Smooth muscle cell of the brain vasculature (primary cell): ENCODE measurements at places on chromosomes 7 and 10.

DNA sequence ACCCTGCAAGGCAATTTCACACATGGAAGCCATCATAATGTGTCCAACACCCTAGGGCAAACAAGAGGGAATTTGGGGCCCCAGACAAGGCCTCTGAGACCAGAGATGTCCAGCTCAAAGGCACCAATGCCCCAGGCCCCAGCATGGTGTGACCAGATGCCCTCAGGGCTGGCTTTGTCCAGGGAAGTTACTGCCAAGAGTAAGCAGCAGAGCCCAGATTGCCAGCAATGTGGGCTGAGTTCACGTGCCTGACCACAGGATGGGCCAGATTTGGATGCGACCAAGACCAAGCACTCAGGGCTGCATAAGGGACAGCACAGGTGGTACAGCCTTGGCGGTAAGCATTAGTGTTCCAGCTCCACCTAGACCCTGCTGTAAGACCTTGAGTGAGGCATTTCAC lies 12.7 kb downstream of the MYOF start:
- no peak for DNase-seq

DNA sequence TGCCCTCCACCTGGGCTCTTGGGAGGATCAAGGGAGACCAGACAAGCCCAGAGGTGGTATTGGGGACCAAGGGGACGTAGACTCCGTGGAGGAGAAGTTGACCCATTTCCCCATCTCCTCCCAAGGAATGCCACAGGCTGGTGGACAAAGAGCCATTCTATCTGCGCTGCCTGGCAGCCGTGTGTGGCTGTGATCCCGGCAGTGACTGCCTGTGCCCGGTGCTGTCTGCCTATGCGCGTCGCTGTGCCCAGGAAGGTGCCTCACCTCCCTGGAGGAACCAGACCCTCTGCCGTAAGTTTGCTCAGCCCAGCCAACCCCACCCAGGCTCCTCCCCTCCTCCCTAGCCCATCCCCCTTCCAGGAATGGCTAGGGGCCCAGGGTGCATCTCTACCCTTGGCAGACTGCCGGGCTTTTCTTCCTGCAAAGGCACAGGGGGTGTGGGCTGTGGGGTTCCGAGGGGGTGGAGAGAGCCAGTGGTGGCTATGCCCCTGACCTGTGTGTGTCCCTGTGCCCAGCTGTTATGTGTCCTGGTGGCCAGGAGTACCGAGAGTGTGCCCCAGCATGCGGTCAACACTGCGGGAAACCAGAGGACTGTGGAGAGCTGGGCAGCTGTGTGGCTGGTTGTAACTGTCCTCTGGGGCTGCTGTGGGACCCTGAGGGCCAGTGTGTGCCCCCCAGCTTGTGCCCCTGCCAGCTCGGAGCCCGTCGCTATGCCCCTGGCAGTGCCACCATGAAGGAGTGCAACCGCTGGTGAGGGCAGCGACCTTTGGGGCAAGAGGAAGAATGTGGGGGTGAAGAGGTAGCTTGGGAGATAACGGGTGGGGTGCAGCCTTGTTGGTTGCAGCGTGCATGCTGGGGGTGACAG lies 10.2 kb upstream of the ZNF467 start:
- no peak for DNase-seq

GRCh38 chr10:110335314-110336064 lies 30.8 kb upstream of the SMNDC1 start:
- DNase-seq: no peak

- no peak for DNase-seq
These were observed 41.1 kb downstream of the SIRT1 start for GRCh38 chr10:67925449-67926005.

GRCh38 chr7:42834676-42835075 lies 77.2 kb downstream of the C7orf25 start:
- no peak for DNase-seq

DNA sequence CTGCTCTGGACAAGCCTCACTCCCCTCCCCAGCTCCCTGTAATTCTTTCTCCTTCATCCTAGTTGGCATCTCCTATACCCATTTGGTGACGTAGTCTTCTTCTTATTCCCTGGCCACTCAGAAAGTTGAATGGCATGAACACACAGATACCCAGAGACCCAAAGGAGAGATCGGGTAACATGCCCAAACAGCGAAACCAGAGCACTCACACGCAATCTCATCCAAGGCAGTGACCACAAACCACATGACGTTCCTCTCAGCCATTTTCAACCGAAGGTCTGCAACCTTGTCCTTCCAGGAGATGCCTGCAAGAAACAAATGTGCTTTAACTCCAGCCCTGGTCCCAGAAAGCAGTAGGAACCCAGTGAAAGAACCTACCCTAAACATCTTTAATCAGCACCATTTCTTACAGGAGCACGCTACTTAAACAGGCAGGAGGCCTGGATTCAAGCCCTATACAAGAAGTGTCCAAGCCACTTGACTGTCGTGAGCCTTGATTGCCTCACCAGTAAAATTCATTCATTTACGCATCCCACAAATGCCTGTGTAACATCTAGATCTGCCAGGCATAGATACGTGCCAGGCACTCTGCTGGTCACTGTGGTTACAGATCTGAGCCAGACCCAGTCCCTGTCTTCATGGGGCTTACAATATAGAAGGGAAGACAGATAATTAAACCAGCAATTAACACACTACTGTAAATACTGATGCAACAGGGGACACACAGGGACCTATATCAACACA lies 37.1 kb downstream of the XPNPEP1 start:
- DNase-seq: no peak

GRCh38 chr7:149007611-149008010 lies 20.7 kb downstream of the PDIA4 start:
- DNase-seq: no peak

DNA sequence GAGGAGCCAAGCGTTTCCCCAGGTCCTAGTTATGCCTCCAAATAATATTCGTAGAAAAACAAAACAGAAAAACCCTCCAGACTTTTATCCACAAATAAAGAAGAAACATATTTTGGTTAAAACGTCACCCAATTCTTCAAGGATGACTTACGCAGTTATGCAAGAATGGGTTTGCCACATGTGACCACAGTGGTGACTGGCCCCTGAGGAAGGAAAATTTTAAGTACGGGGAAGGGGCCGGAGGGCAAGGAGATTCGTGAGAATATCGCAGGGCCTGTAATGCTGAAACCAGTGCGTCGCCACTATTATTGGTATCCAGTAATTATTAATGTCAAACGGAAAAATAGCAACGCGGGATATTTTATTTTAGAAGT lies 537 bp upstream of the MRPS24 start:
- DNase-seq: peak; percentile 24

- no peak for DNase-seq
These were observed 57.7 kb downstream of the OSBPL3 start for GRCh38 chr7:24922099-24922773.

DNA sequence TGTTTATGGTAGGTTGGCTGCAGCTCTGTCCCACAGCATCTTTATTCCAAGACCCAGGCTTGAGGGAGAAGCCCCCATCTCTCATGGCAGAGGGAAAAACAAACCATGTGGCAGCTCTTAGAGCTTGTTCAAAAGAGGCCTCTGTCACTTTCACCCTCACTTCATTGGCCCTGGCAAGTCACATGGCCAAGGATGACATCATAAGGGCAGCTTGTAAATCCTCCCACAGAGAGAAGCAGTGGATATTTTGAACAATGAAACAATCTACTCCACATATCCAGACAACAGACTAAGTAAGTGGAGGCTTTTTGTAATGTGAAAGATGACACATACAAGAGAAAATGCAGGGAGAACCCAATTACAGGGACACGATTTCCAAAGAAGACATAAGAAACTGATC lies 108.1 kb downstream of the GRID1 start:
- no peak for DNase-seq

- DNase-seq: no peak
These were observed 504.6 kb upstream of the MKI67 start for GRCh38 chr10:128630787-128631252.

GRCh38 chr7:170551-171363 lies 21.6 kb upstream of the FAM20C start:
- DNase-seq: no peak

DNA sequence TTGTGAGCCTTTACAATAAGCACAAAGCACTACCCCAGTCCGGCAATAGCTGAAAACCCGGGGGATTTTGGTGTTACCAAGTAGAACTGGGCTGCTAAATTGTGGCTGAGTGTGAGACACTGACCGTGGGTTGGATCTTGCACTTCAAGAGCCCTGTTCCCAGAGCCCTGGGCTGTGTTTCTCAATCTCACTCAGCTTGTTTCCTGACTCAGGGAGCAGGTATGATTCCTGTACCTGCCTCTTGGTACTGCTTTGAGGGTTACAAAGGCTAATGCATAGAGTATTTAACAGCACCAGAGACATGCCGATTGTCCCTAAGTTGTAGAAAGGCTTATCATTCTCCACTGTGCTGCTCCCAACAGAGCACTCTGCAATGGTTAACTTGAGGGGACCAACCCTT lies 134.6 kb downstream of the TEX36 start:
- no peak for DNase-seq

- DNase-seq: no peak
These were observed 350.3 kb downstream of the GPAM start for GRCh38 chr10:111833251-111833650.

DNA sequence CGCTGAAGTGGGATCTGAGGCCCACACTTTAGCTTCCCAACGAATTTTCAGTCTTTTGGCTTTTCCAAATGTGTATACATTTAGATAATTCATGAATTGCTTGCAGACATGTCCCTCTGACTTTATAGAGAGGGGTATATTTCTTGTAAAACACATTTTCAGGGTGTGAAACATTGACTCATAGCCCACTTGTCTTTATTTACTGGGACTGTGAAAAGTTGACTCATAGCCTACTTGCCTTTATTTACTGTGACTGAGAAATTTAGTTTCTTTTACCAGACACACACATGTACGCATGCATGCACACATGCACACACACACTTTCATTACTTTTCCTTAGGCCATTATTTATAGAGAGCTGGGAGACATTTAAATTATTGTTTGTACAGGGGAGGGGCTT lies 79.1 kb downstream of the VTI1A start:
- no peak for DNase-seq

DNA sequence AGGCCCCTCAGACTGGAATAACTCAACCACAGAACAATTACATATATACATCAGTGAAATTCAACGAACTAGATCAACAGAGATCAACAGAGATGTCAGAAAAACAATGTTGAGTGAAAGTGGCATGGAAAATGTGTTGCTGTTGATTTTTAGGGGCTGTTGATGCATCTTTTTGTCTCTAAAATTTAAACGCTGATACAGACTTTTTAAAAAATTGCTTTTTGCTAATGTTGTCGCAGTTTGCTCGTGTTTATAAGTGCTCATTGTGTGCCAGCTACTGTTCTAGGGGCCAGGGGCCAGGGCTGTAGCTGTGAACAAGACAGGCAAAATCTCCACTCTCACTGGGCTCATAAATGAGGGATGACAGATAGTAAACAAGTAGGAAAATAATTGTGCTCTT lies 18.3 kb downstream of the TMEM248 start:
- DNase-seq: no peak

GRCh38 chr10:92760609-92761008 lies 70.9 kb downstream of the HHEX start:
- DNase-seq: no peak

DNA sequence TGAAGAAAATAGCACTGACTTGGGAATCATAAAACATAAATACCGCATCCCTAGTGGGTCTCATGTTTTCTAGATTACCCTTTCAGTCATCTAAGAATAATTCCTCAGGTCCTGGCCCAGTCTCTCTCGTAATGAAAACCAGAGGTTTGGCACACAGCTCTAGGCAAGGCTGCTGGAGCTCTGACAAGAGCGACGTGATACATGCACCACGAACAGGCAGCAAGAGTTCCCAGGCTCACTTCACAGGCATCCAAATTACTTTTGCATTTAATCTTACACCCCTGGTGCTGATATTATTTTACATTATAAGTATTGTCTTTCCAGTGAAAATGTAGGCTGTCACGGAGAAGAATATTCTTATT lies 105.2 kb downstream of the THSD7A start:
- DNase-seq: peak; percentile 24

DNA sequence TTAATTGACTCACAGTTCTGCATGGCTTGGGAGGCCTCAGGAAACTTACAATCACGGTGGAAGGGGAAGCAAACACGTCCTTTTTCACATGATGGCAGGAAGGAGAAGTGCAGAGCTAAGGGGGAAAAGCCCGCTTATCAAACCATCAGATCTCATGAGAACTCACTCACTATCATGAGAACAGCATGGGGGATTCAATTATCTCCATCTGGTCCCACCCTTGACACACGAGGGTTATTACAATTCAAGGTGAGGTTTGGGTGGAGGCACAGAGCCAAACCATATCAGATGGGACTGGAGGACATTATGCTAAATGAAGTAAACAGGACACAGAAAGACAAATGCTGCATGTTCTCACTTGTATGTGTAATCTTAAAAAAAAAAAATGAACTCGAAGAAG lies 141.4 kb upstream of the HABP2 start:
- DNase-seq: no peak

DNA sequence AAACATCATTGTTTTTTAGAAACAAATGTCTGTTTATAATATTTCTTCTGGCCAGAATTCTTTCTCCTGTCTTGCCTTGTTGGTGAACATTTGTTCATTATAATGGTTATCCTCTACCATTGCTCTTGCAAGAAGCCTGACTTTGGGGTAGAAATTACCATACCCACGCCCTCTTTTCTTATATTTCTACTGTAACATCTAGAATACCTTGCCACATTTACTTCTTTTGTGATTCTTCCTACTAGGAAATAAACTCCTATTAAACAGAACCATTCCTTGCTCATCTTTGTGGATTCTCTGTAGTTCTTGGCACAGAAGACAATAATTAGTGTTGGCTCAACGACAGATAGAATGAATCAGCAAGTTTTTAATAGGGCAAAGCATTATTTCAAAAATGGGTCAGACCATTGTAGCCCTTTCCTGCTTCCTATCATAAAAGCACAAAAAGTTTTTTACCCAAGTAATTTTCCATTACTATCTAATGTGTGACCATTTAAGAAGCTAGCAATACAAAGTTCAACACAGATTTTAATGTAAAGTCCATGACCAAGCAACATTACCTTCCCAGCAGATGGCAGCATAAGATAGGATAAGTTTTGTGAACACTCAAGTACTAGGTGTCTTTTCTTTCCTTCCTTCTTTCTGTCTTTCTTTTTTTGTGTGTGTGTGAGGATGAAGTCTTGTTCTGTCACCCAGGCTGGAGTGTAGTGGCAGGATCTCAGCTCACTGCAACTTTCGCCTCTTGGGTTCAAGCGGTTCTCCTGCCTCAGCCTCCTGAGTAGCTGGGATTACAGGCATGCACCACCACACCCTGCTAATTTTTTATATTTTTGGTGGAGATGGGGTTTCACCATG lies 270.4 kb downstream of the HGF start:
- DNase-seq: peak; percentile 72

DNA sequence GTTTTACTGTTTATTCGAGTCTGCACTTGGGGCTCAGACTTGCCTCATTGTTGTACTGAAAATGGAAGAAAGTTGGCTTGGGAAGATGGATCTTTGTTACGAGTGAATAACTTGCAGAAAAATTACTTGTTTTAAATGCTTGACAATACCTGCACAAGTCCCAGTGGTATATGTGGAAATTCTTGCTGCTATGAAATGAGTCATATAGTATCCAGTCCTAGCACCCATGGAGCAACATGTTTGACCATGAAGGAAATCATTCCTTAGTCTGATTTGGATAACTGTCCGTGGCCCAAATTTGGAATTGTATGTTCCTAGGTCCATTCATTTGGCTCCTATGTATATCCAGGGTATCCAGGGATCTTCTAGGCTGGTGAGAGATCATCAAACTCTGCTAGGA lies 1096.8 kb downstream of the KCNMA1 start:
- DNase-seq: no peak
